ENCODE measurements at places on chromosomes 12 and 14.

GRCh38 chr14:33839193-33840076 is 111.4 kb downstream of the EGLN3 start:
- peak; percentile 77 for DNase-seq

DNA sequence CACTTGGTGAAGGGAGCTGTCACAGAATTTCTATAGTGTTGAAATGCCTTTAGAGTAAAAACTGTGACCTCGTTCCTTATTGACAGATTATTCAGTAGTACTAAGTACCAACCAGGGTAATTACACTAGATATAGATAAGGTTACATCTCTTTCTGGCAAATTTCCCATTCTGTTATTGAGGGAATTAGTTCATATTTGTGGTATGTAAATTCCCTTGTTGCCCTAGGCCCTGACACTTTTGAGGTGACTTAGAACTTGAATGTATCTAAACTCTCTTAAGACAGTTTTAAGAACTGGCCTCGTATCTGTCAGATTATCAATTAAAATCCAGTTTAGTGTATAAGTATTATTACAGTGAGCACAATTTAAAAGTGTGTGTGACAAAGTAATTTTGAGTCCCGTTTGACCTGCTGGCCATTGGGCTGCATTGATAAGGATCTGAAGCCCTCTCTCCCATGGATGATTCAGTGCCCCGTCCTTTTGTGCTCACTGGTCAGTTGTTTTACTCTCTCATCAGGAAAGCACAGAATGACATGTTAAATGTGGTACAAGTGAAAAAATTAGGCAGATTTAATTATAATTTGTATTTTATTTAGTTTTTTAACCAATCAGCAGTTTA is 123.2 kb downstream of the GPR135 start:
- DNase-seq = no peak

GRCh38 chr12:131089531-131090273 is 136.0 kb downstream of the ADGRD1 start:
- DNase-seq = no peak

- peak; percentile 56 for DNase-seq
Measured at GRCh38 chr14:61535032-61535431, 160.3 kb upstream of the HIF1A start.

GRCh38 chr14:99001241-99001640 is 270.8 kb downstream of the BCL11B start:
- no peak for DNase-seq

- DNase-seq = no peak
Measured at GRCh38 chr12:115004470-115005146, 320.6 kb upstream of the TBX3 start.

- DNase-seq = no peak
Measured at GRCh38 chr12:83432176-83432719, 745.5 kb downstream of the TMTC2 start.

- no peak for DNase-seq
Measured at GRCh38 chr12:117042862-117043261, 56.4 kb downstream of the TESC start.

DNA sequence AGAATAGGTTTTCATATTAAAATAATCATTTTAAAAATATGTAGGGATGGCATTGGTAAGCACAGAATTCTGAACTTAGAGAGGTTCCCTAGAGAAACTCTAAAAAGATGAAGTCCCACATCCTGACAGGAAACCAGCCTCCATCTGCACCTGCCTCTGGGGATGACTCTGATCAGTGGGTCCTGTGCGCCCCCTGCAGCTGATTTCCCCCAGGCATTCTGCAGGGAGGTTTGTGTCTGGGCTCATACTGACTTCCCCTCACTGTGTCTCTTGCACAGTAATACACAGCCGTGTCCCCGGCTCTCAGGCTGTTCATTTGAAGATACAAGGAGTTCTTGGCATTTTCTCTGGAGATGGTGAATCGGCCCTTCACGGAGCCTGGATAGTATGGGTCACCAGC is 602.9 kb downstream of the TMEM121 start:
- no peak for DNase-seq

DNA sequence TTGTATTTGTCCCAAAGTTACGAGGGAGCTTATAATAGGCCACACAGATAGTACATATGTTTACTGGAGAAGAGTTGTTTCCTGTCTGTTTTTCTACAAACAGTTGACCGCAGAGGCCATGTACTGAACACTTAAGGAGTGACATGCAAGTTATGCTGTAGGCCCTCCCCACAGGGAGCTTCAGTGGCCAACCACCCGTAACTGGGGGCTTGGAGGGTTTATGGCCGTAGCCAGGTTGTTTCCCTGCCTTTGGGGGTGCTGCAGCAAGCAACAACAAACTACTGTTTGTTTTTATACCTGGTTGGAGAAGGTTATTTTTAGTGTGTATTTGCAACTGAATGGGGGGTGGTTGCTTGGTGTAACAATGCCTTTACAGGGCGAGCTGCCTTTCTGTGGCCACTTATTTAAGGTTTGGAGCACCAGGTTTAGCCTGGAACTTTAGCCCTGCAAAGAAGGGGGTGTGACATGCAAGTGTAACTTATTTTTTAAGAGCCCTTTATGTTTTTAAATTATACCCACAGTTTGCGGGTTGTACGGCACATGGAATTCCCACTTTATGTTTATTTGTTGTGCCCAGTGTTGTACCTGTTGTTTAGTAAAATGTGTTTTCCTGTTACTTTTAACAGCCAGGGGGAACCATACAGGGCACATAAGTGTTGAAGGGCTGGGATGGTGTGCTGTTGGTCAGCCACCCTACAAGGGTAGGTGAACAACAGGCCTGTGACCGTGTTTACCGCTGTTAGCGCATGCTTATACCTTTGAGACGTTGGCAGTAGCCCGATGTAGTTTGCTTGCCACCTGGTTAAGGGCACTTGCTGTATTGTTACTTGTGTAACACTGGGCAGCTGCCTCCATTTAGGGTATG is 29.9 kb upstream of the G2E3 start:
- DNase-seq = no peak

GRCh38 chr12:131346555-131347344 is 364.1 kb upstream of the SFSWAP start:
- no peak for DNase-seq

- DNase-seq = no peak
Measured at GRCh38 chr14:65277580-65278270, 134.8 kb upstream of the FUT8 start.

- DNase-seq = no peak
Measured at GRCh38 chr12:18373181-18373580, 111.9 kb downstream of the PIK3C2G start.

- no peak for DNase-seq
Measured at GRCh38 chr14:70597731-70598130, 2.7 kb downstream of the MED6 start.

- DNase-seq = no peak
Measured at GRCh38 chr14:24809135-24809534, 175.1 kb upstream of the GZMB start.

DNA sequence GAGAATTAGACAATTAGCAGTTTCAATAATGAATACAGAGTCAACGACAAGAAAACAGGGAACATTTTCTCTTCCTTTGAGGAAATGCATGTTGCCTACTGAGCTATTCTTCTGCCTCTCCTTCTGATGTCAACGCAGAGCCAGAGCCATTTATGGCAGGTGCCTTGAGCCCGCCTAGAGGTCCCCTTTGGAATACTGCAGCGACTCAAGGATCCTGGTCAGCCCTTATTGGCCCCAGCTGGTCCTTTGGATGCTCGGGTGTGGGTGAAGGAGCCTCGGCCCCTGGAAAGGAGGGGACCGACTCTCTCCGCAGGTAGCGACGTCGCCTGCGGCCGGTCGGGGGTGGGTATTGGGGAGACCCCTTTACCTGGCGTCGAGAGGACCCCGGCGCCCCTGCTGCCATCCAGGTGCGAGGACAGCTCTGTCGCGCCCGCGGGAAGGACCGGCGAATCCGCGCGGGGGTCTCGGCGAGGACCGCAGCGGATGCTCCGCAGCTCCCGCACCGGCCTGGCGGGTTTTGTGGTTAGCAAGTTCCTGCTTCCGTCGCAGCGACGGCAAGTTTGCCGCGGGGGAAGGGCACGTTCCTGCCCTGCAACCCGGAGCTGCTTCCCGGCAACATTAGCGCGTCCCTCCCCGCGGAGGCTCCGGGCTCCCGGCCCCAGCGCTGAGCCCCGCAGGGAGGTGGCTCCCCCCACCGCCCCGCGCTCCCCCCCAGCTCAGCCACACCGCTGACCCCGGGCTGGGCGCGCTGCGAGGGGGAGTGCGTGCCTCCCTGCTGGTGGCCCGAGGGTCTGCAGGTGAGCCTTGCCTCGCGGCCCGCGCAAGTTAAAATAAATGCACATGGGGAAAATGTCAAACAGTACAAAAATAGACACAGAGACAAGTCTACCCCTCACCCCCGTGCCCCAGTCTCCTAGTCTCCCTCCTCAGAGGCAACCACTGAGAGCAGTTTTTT is at the start of gene MANSC1:
MANSC1 (minus strand) TSS at position 532 of the 955 bp plus-strand sequence. CDS start 6,928 bp downstream, outside the sequence.
- DNase-seq = peak; percentile 82

- DNase-seq = no peak
Measured at GRCh38 chr14:104295681-104296387, 157.4 kb downstream of the KIF26A start.

Measured in GM03348 (cell line).